ENCODE measurements at places on chromosomes 7 and 10. TPM values are rescaled to one million over a fixed set of nuclear protein-coding genes. Genes with fewer than 3 reads are reported as not detected.

GRCh38 chr7:74606909-74607510 lies 50.5 kb upstream of the GTF2I start:
- DNase-seq: no peak

DNA sequence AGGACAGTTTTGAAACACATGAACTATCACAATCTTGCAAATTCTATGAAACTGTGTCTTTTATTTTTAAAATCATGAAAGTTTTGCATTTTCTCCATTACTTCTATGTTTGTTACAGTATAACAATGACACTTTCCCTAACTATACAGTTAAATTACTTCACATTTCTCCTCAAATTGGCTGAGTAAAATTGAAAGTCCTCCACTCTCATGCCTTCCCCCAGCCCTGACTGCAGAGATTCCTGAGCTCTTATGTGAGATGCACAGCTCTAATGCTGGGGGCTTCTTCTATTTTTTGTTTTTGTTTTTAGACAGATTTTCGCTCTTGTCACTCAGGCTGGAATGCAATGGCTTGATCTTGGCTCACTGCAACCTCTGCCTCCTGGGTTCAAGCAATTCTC lies 22.7 kb upstream of the MAP3K8 start:
- no peak for DNase-seq

The CDC14C gene
- not detected for total RNA-seq

DNA sequence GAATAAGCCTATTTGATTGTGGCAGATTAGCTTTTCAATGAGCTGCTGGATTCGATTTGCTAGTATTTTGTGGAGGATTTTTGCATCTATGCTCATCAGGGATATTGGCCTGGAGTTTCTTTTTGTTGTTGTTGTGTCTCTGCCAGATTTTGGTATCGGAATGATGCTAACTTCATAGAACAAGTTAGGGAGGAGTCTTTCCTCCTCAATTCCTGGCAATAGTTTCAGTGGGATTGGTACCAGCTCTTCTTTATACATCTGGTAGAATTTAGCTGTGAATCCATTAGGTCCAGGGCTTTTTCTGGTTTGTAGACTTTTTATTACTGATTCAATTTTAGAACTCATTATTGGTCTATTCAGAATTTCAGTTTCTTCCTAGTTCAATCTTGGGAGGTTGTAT lies 43.4 kb upstream of the KLF14 start:
- no peak for DNase-seq

- DNase-seq: no peak
Observed at GRCh38 chr10:67864607-67865371, 19.7 kb upstream of the SIRT1 start.

DNA sequence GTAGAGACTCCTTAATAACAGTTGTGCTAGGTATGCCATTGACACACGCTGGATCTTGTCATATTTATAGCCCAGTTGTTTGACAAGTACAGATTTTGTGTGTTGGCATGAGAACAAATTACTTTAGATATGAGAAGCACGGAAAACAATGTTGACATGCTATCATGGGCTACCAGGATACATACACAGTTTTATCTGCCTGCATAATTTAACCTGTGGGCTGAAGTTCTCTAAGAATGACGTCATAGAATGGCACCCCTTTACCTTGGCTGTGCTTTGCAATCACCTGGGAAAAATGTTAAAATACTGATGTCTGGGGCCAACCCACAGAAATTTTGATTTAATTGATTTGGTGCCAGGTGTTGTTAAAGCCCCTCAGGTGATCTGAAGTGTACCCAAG lies 2.8 kb downstream of the PLA2G12B start:
- DNase-seq: no peak

The IGF2BP3 gene
- total RNA-seq: 2.9 TPM

DNA sequence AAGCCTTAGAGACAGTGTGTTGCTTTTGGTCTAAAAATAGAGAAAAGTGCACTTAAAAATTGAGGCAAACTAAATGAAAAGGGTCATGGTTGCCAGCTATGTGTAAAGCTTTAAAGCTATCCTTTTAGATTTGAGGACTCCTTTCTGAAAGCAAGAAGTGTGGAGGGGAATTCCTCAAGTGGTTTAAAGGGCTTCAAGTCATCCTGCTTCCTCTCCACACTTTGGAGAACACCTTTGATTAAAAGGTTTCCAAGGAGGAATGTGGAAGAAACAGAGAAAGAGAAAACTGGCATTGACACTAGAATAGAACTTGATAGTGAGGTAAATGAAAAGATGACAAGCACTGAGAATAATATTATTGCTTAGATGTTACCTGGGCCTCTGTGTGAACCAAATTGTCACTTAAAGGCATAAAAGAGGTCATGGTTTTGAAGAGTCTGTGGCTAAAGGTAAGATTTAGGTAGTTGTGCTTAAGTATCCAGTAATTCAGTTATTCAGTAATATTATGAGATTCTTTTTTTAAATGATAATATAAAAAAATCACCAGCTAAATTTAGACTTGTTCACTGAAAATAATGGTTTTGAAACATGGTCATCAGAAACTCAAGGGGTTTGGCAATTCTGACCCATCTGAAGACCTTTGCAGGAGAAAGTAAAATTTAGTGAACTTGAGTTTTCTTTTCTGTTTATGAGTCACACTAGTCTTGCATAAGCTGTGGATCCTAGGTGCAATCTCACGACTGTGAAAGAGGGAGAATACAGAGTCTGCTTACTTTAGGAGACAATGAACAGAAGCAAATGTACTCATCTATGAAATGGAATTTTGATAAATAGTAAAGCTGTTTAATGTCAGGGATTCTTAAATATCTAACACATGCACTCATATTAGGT lies 466.0 kb downstream of the KIF20B start:
- DNase-seq: peak; percentile 75

All from fibroblast of the aortic adventitia (primary cell).